Natural killer cell treated with Interleukin-12 subunit alpha and Interleukin-12 subunit beta and Interleukin-15 and Interleukin-18, amount 100 ng/mL, for 72 hours (primary cell): ENCODE measurements at places on chromosomes 5 and 9. TPM values are rescaled to one million over a fixed set of nuclear protein-coding genes. Genes with fewer than 3 reads are reported as not detected.

PDGFRB gene
- 9.0 TPM for total RNA-seq

TAF11L5 gene
- total RNA-seq = not detected

SPINK7 gene
- total RNA-seq = not detected

SLC12A2 gene
- 20.1 TPM for total RNA-seq

GRCh38 chr9:11931109-11931508 is 762.1 kb upstream of the TYRP1 start:
- no peak overlapping the region for H3K27ac ChIP-seq
- H3K36me3 ChIP-seq = no peaks in the 10 kb centered on the region
- no peaks in the 10 kb centered on the region for H3K27me3 ChIP-seq
- no peaks in the 10 kb centered on the region for H3K4me1 ChIP-seq
- H3K4me3 ChIP-seq = no peak overlapping the region

DNA sequence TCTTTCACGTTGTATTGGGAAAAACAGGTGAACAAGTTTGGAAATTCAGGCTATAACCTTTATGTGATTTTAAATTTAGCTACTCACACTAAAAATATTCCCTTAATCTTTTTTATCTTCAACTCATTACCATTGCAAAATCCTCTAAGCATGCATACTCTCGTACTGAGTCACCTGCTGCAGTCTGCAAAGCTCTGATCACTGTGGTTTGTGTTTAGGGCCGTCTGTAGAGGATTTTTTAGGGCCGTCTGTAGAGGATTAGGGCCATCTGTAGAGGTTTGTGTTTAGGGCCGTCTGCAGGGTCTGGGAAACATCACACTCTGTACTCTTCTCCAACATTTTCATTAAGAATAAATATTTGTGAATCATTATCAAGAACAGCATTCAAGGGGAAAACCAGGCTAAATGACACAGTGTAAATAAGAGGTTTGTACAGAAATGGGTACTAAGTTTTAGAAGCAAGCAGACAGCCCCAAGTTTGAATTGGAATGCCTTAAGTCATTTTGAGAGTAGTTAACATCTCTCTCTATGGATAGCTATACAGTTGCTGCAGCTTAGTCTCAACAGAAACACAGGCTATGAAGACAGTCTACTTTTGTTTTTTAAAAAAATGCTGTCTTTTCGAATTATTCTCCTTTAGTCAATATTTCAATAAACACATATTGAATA is 155.0 kb upstream of the TSLP start:
- H3K4me3 ChIP-seq = no peak overlapping the region
- no peaks in the 10 kb centered on the region for H3K4me1 ChIP-seq
- no peak overlapping the region for H3K27ac ChIP-seq
- H3K36me3 ChIP-seq = no peaks in the 10 kb centered on the region

GRCh38 chr9:128250839-128251731 is 24.7 kb downstream of the GOLGA2 start:
- no peaks in the 10 kb centered on the region for H3K36me3 ChIP-seq
- peak overlapping the region; percentile 86 for H3K4me3 ChIP-seq
- H3K27me3 ChIP-seq = no peaks in the 10 kb centered on the region
- H3K27ac ChIP-seq = no peak overlapping the region
- peaks cover 15% of the 10 kb centered on the region for H3K4me1 ChIP-seq

DNA sequence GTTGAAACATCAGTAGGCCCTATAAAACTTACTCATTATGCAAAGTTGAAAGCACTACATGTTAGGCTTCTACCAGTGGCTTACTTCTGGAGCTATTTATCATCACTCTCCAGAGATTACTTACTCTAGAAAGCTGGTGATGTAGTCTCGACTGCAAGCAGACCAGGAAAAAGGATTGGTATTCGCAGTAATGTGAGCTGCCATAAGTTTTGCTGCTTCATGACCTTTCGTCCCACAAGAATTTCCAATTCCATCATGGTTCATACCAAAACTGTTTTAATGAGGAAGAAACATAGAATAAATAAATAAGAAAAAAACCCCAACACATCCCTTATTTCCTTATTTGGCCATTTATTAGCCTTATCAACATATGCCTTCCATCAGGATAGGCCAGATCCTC is 181.9 kb downstream of the ADAMTS6 start:
- no peak overlapping the region for H3K27ac ChIP-seq
- no peaks in the 10 kb centered on the region for H3K4me1 ChIP-seq
- H3K4me3 ChIP-seq = no peak overlapping the region

GRCh38 chr5:150175536-150175935 is 9.0 kb downstream of the CDX1 start:
- H3K36me3 ChIP-seq = no peaks in the 10 kb centered on the region
- no peak overlapping the region for H3K4me3 ChIP-seq
- H3K4me1 ChIP-seq = no peaks in the 10 kb centered on the region
- DNase-seq = no peak

DNA sequence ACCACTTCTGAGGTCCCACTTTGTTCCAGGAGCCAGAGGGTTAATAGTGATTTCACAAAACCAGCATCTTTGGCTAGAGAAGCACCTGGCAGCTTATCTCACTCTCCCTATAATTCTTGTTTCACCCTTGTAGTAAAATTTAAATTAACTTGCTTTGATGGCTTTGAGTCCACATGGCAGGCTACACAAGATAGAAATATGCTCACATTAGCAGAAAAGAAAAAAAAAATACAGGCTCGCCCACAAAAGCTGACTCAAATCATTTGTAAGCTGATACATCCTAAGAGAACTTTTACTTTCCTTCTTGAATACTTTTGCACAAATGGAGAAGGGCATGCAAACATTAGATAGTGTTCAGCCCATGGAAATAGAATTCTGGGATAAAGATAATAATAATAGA is 36.2 kb downstream of the TNFSF15 start:
- no peak overlapping the region for H3K27ac ChIP-seq
- no peaks in the 10 kb centered on the region for H3K4me1 ChIP-seq
- no peaks in the 10 kb centered on the region for H3K36me3 ChIP-seq

DNA sequence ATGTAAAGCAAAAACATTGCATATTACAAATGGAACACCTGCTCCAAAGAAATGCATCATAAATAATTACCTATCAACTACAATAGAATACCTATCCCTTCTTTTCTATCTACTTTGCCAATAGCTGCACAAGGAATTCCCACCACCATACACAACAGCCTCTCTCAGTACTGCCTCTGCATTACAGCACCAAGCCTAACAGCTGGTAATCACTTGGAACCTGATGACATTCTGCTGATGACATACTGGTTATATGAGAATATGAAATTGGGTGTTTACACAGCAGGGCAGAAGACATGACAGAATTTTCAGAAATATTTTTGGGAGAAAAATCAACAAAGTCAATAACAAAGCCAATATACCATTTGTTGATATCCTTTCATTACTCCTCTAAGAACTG is 43.2 kb downstream of the PSMB7 start:
- no peak overlapping the region for H3K4me3 ChIP-seq
- no peak for DNase-seq
- peaks cover 42% of the 10 kb centered on the region for H3K4me1 ChIP-seq
- no peak overlapping the region for H3K27ac ChIP-seq
- H3K36me3 ChIP-seq = no peaks in the 10 kb centered on the region
- no peaks in the 10 kb centered on the region for H3K27me3 ChIP-seq

GRCh38 chr5:96655506-96655905 is 6.7 kb upstream of the CAST start:
- no peak for DNase-seq
- H3K4me1 ChIP-seq = peaks cover 41% of the 10 kb centered on the region
- peak overlapping the region; percentile 1 for H3K27ac ChIP-seq
- no peaks in the 10 kb centered on the region for H3K36me3 ChIP-seq
- peaks cover 31% of the 10 kb centered on the region for H3K27me3 ChIP-seq
